ENCODE measurements at places on chromosomes 4 and X.

- DNase-seq, result no peak
Observed at GRCh38 chr4:107449611-107450369, 270.2 kb downstream of the PAPSS1 start.

GRCh38 chr4:13348216-13348615, 135.9 kb downstream of the RAB28 start:
- no peak for DNase-seq

- no peak for DNase-seq
Observed at GRCh38 chr4:95161781-95162469, 386.8 kb downstream of the UNC5C start.

GRCh38 chrX:118773782-118774181, 46.4 kb downstream of the IL13RA1 start:
- no peak for DNase-seq

DNA sequence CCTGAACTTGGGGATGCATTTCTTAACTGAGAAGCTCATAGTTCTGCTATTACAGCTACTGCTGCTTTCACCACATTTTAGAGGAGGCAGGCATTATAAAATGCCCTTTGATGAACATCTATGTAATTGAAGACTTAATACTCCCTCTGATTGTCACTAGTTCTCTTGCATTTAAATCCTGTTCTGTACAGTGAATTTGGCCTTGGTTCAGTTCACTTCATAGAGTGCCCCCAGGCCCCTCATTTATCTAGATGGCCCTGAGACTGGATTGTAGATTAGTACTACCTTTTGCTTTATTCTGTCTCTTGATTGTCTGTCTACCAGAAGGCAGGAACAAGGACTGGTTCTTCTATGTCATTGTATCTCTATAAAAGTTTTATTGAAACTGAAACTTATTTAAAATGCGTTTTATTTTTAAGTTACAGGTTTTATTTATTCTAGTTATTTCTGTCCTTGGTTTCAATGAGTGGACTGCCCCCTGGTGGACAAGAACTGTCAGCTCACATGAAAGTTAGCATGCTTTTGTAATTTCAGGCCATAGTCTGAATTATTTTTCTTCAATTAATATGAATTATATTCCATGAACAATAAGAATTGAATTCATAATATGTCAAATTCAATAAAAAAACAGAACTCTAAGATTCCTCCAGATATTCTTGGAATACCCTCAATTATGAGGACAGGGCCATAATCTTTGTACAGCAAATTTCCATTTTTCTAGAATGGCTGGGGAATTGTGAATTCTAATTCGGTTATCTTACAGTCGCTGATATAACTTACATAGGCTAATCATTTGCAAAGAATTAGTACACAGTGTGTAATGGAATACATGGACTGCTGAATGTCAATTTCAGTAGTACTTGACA, 47.2 kb upstream of the TMEM33 start:
- DNase-seq, result no peak

GRCh38 chr4:161767116-161767515, 396.7 kb downstream of the FSTL5 start:
- no peak for DNase-seq

DNA sequence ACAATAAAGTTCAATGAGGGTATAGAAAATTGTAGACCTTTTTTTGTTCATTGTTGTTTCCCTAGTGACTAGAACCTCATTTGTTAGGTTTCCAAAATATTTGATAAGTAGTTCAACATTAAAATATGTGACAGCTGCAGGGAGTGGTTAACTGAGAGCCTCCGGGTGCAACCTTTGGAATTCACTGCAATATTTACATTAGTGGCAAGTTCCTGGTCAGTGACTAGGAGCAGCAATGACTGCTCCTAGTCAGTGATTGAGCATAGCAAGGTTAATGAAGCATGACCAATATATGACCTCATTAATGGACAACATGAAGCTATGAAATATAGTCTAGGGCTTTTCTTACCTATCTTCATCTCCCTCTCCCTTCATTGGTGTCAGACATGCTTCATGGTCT, 65.8 kb upstream of the FAM47A start:
- no peak for DNase-seq

All from CD4-positive, alpha-beta T cell treated with Interleukin-15 for 1 hour (primary cell).